ENCODE measurements at places on chromosomes 16 and 17.

DNA sequence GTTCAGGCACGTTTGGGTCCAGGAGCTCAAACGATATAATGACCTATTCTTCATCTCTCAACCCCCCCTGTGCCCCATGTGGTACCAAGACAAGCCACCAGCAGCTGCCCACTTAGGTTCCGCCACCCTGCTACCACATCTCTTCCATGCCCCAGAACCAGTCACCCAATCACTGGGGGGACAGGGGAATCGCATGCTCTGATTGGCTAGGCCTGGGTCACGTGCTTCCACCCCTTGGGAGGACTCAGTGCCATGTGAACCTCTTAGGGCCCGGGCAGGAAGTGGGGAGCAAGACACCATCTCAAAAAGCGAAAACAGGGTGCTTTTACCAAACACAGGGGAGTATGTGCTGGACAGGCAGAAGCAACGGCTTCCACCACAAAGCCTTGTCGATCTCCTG lies 91.3 kb downstream of the KATNIP start:
- DNase-seq: no peak

DNA sequence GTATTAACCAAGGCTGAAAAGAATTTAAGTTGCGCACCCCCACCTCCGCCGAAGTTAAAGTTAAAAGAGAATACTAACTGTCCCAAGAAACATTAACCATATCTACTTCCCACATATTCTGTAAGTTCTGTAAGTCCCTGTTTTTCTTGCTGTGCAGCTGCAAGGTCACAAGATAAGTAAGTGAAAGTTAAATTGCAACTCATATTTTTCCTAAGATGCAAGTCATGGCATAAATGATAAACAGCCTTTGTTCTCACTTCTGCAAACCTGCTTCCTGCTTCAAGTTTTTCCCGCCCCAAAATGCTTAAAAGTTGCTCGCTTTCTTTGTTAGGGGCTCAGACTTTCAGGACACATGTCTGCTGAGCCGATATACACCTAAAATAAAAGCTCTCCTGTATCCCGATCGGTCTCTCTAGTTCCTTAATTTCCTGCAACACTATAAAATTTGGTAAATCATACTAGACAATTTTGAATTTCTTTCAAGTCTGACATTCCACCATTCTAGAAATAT lies 32.6 kb upstream of the ABCA9 start:
- no peak for DNase-seq

DNA sequence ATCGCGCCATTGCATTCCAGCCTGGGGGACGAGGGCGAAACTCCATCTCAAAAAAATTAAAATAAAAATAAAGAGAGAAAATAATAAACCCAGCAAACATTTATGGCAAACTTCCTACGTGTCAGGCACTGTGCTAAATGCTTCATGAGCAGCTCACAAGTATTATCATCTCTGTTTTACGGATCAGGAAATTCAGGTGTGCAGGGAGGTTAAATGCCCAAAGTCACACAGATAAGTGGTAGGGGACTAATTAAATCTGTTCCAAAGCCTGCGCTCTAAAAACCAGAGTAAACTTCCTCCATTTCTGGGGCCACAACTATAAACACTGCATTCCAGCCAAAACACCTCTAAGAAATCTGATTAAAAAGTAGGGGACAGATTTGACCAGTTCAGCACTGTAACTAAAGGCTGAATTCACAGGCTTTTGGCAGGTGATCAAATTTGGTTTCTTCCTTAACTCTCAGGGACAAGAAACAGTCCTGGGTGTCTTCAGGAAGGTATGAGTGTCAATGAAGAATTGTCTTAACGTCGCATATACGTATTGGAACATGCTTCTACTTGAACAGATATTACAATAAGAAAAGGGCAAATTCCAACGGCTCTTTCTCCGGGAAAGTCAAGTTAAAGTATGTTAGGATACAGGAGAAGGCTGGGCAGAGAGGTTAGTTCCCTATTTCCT lies 996 bp downstream of the STRADA start:
- no peak for DNase-seq

DNA sequence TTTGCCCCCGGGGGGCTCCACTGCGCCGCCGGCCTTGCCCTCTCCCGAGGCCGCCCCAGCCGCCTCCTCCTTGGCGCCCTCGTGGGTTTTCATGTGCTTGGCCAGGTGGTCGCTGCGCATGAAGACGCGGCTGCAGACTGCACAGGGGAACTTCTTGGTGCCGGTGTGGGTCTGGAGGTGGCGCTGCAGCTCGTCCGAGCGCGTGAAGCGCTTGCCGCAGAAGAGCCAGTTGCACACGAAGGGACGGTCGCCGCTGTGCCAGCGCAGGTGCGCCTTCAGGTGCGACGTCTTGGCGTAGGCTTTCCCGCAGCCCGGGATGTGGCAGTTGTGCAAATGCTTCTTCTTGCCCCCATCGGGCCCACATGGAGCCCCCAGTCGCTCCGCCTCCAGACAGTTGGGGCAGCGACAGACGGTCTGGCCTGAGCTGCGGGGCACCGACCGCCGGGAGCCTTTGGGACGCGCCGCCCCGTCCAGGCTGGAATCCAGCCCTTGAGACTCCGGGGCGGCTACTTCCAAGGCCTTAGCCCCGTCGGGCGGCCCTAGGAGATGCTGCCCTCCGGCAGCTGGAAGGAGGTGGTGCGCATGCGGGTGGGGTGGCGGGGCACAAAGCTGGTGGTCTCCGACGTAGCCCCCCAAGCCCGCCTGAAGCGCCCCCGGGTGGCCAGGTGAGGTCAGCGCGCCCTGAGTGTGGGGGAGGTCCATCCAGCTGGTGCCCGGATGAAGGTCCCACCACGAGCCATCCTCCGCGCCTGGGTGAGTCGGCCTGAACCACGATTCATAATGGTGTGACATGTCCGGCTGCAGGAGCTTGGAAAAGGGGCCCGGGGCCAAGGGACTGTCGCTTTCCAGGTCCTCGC lies 3.4 kb downstream of the SP6 start:
- no peak for DNase-seq

GRCh38 chr16:2223221-2223941 lies at the start of gene E4F1:
TSS of gene E4F1 (plus strand) at chr16:2223591. CDS start at chr16:2223614, 23 bp downstream.
- DNase-seq: peak; percentile 99

GRCh38 chr17:43327421-43327820 lies 71.4 kb upstream of the ARL4D start:
- DNase-seq: no peak

DNA sequence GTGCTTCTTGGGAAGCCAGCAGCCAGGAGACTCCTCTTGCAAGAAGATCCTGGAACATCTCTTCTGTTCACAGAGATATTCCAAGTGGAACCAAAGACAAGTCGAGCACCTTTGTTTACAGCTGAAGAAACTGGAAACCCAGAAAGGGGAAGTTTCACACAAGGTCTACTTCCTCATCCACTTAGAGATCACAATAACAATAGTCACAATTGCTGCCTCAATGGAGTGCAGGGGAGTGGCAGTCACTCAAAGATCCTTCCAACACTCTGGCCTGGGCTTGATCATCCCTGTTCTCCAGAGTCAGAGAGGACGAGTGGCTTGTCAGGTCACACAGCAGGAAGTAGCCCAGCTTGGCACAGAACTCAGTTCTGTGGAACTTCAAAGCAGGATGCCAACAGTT lies 46.9 kb upstream of the SIAH1 start:
- DNase-seq: no peak

- no peak for DNase-seq
These were observed 278 bp downstream of the ITGB4 start for GRCh38 chr17:75721463-75722011.

- DNase-seq: no peak
These were observed 1.4 kb upstream of the SPNS2 start for GRCh38 chr17:4497101-4497824.

DNA sequence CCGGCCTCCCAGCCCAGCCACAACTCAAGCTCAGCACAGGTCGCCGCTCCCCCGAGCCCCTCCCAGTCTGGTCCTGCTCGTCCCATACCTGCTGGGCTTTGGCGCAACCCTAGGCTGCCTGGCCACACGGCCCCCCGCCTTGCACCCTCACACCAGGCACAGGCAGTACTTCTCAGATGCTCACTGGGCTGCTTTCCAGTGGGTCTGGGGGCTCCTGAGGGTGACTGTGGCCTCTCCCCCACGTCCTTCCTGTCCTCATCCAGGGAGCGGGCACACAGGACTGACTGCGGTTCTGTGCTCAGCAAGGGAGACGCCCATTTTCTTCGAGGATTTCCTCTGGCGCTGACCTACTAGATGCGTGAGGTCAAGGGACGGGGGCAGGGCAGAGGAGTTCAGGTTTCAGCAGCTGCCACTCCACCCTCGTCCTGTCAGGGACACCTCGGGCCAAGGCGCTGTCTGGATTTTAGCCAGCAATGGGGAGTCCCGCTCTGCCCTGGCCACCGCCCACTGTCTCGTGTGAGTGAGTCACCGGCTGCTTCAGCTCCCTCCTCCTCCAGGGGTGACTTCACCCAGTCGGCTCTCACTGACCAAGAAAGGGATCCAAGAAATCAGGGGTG lies 115.8 kb downstream of the NPIPB11 start:
- DNase-seq: no peak

GRCh38 chr17:42133461-42134041 lies 10.9 kb downstream of the HSPB9 start:
- no peak for DNase-seq

DNA sequence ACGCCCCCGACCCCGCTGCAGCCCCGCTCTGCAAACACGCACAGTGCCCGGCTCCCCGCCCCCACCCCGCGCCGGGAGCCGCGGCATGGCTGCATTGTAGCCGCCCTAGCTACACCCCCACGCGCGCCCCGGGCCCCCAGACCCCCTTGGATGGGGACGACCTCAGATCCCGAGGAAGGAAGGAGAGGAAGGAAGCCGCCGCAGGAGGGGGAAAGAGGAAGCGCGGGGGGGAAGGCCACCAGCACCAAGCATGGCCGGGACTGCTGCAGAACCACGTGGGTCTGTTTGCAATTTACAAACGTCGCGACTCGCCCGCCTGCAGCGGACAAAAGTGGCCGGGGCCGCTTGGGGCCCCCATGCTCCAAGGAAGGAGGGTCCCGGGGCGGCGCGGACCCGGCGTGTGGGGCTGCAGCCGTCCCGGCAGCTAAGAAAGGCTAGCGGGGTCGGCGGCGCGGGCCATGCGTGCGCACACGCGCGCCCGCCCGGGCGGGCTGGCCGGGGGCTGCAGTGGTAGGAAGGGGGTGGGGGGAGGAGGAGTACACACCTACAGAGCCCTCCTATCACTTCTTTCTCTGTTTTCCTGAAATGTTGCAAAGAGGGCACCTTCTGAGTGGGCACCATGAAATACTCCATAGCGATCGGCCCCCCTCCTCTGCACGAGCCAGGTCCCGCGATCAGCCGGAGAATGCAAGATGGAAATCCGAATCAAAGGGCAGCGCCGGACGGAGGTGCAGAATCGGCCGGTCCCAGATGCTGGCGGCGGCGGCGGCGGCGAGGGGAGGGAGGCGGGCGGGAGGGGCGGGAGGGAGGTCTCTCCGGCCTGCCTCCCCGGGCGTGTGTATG lies 488 bp downstream of the TFAP4 start:
- DNase-seq: peak; percentile 75

GRCh38 chr16:67936124-67936879 lies at the start of gene PSMB10:
TSS of gene PSMB10 (minus strand) at chr16:67936850. CDS start at chr16:67936749, 101 bp downstream.
- DNase-seq: peak; percentile 59

GRCh38 chr17:7632492-7632894 lies 2.6 kb downstream of the SHBG start:
- DNase-seq: peak; percentile 20

DNA sequence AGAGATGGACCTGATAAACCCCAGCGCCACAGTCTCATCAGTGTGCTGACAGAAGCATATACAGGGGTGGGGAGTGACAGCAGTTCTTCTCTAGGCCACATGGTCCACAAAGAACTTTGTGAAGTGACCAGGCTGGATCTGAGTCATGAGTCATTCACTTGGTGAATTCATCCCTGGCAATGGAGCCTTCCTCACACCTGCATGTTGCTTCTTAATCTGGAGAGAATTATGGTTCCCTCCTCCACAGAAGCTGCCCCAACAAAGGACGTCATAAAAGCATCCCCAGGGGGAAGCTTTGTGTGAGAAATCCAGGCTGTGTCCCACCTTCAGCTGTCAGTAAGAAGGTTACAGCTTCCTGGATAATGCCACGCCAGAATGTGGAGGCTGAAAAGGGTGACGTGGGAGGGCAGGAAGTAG lies 215.6 kb upstream of the MAF start:
- DNase-seq: no peak

GRCh38 chr17:13557077-13557476 lies 44.7 kb downstream of the HS3ST3A1 start:
- DNase-seq: no peak

DNA sequence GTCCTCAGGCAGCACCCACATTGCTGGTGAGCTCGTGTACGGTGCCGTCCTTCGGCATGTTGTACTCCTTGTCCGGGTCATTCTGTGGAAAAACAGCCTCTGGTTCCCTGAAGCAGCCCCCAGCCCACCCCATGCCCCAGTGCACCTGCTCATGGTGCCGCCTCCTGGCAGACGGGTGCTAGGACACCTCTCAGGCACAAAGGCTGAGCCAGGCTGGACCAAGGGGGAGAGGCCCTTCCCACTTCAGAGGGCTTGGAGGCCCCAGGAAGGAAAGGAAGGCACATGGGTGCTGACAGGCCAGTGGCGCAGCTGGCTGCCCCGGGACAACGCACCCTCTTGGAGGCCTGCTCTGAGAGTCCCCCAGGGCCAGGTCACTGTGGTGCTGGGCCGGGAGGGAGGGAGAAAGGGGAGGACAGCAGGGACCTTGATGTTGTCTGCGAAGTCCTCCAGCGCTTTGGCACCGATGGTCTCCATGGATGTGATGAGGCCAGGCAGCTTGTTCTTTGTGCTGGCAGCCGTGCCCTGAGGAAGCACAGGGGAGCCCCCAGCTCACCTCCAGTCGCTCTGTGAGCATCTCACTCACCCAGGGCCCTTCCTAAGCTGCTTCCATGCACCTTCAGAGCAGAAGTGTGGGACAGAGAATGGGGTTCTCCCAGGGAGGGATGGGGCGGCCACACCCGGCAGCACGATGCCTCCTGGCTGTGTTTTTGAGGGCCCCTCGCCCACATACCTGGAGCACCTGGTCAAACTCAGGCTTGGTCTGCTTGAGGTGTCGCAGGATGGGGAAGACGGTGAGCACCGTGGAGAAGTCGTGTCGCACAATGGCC lies 9.3 kb downstream of the ZACN start:
- DNase-seq: no peak

GRCh38 chr16:85556456-85557082 lies 56.6 kb upstream of the GSE1 start:
- no peak for DNase-seq

DNA sequence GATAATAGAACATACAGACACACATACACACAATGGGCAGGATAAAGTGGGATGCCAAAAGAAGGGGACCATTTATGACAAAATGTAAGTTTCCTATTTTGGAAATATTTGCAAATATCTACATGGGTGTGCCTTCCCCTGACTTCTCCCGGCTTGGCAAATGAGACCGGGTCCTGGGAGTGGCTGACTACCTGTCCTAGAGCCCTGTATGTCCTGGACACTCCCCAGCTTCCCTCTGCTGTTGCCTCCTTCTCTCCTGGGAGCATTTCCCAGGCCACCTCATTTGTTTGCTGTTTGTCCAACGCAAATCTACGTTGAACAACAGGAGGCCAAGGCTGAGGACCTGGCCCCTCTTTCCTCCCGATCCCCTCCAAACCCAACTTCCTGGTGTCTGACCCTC lies 16.9 kb downstream of the PECAM1 start:
- DNase-seq: no peak

GRCh38 chr17:67779098-67779672 lies 46.1 kb upstream of the BPTF start:
- no peak for DNase-seq

GRCh38 chr17:28729950-28730330 lies 1.4 kb downstream of the NEK8 start:
- no peak for DNase-seq

- DNase-seq: no peak
These were observed 289.5 kb upstream of the N4BP1 start for GRCh38 chr16:48899500-48899899.

- DNase-seq: no peak
These were observed 46.2 kb downstream of the GNAO1 start for GRCh38 chr16:56237451-56237930.

All from brain (organoid and tissue), 16 donors.